ENCODE measurements at places on chromosomes 16 and 17.

GRCh38 chr16:84532291-84532724 is 27.8 kb upstream of the MEAK7 start:
- peak; percentile 42 for DNase-seq

GRCh38 chr17:73686126-73686525 is 41.9 kb upstream of the SDK2 start:
- DNase-seq = no peak

- no peak for DNase-seq
Observed at GRCh38 chr17:39236981-39237441, 11.3 kb upstream of the STAC2 start.

GRCh38 chr16:57186872-57187854 is 1.0 kb downstream of the RSPRY1 start:
- no peak for DNase-seq

DNA sequence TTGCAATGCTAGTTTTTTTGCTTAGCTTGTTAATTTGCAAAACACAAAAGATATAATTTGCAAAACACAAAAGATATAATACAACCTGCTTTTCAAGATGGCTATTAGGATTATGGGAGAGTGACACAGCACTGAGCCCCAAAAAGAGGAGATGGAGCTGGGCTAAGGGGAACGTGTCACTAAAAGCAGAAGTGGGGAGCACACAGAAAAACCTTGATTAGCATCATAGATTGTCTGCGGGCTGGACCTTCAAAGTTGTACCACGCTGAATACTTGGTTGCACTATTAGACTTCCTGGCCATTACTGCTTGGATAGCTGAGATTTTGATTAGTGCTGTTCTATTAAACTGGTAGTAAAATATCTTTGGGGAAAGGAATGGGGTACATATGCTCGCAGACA is 36.2 kb downstream of the KCNJ16 start:
- DNase-seq = no peak
